ENCODE measurements at places on chromosomes 6 and 20.

DNA sequence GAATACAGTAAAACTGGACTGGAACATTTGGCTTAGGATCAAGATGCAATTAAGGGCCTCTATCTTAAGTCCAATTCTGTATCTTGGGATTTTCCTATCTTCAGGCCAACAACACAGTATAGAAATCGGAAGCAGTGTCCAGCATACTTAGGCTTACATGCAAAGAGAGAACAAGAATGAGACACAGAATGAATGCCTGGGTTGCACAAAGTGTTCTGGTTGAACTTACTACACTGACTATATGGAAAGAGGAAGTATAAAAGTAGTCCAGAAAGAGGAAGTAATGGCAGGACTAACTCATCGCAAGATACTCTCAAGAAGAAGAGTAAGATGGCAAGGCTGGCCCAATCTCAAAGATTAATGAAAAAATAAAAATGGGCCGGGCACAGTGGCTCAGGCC lies 87.6 kb downstream of the BTBD9 start:
- DNase-seq, result no peak

DNA sequence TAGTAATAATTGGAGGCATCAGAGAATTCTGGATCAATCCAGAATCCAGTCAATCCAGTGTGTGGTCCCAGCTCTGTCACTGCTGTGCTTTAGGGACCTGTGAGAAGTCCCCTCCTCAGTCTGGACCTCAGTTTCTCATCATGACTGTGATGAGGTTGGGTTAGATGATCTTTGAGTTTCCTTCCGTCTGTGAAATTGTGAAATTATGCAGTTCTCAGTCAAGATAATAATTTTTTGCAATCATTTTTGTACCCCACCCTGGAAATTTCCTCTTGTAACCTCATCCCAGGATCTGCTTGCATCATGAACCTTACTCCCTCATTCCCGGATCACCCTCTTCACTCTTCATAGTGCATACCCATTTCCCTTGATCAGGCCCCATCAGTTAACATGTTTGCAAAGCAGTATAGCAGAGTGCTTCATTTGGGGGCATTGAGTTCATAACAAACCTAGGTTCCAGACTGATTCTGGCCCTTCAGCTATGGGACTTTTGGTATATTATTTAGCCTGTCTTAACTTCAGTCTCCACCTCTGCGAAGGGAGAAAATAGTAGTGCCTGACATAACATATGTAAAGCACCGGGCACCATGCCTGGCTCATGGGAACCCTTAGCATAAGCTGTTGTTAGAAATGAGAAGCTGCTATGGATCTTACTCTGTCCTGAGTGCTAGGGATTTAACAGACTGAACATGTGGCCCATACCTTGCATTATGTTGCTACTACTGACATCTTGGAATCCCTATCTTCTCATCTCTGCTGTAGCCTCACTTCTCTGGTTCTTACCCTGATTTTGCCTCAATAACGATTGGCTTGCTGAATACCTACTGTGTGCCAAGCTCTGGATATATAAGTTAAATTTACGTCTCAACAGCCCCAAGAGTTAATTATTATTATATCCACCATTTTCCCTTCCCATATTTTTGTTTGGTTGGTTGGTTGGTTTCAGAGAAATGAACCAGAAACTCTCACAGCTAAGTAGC lies 1.3 kb downstream of the ZNF76 start:
- no peak for DNase-seq

DNA sequence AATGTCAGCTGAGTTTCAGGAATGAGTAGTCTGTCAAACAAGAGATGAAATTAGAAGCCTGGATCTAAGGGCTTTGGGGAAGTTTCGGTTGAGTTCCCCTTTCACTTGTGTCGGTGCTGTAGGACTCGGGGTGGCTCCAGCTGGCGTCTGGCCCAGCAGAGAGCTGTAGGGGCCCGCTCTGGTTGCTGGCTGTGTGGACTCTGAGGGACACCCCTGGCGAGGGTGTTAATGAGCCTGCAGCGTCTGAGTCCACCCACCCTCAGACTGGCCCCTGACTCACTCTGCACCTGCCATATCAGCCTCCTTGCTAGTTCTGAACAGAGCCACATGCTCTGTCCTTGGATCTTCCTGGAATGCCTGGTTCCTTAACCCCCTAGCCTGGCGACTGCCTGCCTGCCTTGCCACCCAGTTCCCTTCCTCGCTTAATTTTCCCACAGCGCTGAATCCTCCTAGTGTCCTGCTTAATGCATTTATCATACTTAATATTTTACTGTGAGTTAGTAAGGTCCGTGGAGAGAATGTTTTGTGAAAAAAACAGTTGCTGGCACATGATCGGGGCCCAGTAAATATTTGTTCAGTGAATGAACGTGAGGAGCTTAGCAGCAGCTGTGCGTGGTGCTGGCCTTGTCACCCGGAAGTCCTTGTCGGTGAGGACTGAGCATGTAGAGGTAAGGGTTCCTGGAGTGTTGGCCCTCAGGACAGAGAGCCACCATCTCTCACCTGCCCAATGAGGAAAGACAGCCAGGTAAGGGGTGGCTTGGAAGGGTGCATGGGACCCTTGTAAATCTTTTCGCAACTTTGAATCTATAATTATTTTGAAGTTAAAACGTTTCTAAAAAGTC lies 1.6 kb downstream of the DNAJC5 start:
- DNase-seq, result peak; percentile 89

DNA sequence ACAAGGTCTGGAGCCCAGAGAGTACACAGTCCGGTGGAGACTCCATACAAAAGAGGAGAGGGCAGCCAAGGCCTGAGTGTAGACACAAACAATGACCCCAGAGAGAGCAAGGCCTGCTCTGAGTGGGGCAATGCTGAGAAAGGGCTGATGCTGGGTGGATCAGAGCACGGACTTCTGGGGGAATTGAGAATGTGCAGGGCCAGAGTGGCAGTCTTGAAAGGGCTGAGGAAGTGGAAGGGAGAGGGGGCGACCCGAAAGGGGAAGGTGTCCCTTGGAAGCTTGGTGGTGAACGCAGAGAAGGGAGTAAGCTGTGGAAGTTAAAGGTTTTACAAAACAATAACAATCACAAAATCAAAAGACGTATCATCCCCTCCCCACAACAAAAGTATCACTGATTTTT lies 12.0 kb upstream of the GRM4 start:
- DNase-seq, result peak; percentile 31

DNA sequence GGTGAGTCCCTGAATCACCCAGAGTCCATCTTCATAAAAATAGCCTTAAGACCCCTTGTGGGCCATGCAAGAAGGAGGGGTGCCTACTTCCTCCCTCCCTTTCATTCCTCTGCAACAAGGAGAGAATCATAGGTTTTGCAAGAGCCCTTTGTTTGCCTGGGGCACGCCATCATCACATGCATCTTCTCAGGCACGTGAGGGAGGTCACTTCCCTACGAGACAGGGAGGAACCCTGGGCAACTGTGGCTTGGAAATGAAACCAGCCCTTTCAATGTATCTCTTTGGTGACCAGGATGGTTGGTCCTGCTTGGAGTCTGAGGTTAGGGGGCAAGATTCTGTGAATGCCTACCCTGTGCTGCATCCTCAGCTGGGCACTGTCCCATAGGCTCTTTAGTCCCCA lies 194.8 kb downstream of the MAFB start:
- peak; percentile 84 for DNase-seq

- DNase-seq, result no peak
These were observed 264.3 kb downstream of the KCNQ5 start for GRCh38 chr6:72886170-72886569.

GRCh38 chr6:33488339-33488738 lies 34.0 kb downstream of the ZBTB9 start:
- no peak for DNase-seq

DNA sequence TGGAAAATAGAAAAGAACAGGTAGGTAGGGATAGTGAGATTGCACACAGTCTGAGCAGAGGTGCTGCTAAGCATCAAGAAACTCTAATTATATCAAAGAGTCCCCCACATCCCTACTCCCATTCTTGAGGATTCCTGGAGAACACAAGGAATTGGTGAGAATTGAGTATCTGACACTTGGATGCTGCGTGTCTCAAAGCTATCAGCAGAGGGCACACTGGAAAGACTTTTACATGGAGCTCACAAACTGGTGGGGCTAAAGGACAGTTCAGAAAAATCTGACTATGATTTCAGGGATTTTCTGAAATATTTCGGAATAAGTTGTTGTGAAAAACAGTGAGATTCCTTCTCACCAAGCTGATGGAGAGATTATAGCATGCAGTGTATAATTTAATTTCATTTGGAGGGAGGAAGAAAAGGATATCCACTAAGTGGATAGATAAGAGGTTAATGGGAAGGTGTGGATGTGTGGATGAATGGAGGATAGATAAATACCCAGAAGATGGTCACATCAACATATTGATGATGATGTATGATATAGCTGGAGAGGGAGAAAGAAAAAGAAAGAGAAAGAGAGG lies 215.4 kb upstream of the DEFB112 start:
- no peak for DNase-seq

DNA sequence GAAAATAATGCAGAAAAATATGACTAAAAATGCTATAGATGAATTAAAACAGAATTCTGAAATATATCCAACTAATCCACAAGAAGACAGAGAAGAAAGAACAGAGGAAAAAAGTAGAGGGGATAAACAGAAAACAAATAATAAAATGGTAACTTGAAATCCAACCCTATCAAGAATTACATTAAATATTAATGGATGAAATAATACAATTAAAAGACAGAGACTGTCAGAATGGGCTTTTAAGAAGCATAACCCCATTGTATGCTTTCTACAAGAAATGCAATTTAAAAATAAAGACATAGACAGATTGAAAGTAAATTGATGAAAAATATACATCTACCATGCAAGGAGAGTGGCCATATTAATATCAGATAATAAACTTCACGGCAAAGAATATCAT lies 15.4 kb downstream of the NHLRC1 start:
- DNase-seq, result no peak

- no peak for DNase-seq
These were observed 28.6 kb upstream of the LAMP5 start for GRCh38 chr20:9485614-9486340.

GRCh38 chr6:165222315-165223025 lies 86.9 kb downstream of the C6orf118 start:
- DNase-seq, result no peak

DNA sequence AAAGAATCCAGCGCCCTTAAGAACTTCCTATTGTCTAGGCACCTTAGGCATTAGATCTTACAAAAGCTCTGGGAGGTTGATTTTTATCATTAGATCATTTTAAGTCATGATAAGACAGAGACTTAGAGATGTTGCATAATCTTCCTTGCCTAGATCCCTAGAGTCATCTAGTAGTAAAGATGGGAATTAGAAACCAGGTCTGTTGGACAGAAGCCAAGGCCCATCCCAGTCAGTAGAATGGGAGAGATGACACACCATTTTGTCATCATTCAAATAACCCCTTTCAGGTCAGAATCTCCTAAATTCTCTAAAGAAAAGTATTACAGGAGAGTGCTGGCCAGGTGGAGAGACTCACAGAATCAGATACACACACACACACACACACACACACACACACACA lies 579.1 kb downstream of the BMP2 start:
- DNase-seq, result no peak

DNA sequence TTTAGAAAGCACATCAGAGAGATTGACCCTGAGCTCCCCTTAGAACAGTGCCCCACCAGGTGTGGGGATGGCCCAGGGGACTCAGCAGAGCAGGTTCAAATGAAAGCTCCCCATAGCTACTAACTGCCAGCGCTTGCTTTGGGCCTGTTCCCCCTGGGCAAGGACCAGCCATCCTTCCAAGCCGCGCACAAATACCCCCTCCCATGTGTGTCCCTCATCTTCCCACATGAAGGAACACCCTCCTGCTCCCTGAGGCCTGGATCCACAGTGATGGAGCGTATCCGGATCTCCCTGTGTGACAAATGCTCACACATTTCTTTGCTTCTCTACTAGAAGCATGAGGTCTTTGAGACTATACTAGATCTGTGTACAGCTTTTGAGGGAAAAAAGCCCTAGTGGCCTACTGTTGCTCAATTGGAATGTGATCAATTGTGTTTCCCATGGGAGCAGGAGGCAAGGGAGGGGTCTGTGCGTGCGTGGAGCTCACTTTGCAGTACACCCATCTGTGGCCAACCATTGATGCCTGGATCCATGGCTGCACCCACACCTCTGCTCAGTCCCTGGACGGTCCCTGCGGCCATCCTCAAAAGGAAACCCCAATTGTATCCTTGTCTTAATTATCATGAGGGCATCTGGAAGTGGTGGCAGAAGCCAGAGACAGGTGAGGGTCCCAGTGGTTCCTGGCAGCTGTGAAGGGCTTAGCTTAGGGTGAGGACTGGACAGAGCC lies 1.4 kb upstream of the RAET1G start:
- peak; percentile 48 for DNase-seq

DNA sequence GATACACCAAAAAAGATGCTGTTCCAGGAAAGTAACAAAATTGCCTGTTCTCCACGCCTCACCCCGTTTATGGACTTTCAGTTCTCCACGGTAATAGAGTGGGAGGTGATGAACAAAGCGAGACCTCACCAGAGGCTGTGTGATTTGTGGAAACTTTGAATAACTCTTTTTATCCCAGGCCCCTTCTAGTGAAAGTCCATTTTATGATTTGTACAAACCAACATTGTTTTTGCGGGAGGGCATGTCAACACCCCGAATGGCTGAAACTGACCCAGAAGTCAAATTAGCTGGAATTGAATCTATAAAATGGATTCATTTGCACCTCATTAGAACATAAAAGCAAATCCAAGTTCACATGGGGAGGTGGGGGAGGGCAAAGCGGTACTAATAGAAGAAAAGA lies 517.8 kb downstream of the CDH26 start:
- DNase-seq, result no peak
